LHCN-M2 (cell line): ENCODE measurements at places on chromosomes 6 and 20.

DNA sequence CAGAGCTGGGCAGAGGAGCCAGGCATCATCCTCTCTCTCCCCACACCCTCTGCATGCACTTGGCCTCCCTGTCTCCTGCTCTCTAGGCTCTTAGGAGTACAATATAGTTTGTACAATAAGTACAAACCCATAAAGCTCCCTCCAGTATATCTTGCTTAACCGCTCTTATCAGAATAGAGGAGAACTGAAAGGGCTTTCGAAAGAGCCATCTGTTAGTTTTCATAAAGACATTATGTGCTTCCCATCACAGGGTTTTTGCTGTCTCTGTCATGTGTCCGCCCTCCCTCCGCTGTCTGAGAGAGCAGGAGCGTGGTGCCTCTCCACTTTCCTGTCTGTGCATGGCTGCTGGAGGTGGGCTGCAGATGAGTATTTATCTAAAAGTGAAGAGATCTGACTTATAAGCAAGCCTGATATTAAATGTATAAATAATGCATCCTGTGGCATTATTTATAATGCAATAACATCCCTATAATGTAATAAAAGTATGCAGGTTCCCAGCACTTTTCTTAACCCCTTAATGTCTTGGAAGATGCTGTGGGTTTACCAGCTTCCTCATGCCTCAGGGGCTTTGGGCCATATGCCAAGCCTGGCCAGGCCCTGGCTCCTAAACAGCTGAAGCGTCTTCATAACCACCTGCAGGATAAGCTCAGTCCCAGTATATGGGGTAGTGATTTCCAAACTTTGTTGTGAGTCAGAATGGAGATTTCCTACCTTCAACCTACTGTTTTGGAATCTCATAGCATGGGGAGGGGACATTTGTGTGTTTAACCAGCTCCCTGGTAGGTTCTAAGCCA, 297.1 kb downstream of the DHX35 start:
- no peak for DNase-seq

GRCh38 chr6:33176906-33177305, 15.4 kb downstream of the COL11A2 start:
- DNase-seq, result no peak

DNA sequence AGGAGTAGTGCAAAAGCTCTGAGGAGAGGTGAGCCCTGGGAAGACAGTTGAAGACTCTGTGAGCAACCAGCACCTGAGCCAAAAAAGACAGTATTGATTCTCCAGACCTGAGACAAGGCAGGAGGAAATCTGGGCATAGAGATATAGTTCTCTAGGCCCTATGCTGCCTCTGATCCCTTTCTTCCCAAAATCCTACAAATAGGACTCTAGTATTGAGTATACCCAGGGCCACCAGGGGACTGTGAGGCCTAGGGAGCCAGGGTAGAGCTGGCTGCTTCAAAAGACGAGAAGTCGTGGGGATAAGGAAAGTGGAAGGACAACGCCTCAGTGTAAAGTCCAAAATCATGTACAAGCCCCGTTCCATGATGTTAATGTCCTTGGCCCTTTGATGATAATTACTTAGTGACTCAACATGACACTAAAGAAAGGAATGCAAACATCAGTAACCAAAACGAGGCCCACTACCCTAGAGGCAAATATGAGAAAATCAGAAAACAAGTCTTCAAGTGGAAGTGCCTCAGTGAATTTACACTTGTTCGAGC, 197.3 kb upstream of the PROKR2 start:
- DNase-seq, result peak; percentile 52

- peak; percentile 51 for DNase-seq
These were observed 28.7 kb downstream of the COX4I2 start for GRCh38 chr20:31666258-31667042.

DNA sequence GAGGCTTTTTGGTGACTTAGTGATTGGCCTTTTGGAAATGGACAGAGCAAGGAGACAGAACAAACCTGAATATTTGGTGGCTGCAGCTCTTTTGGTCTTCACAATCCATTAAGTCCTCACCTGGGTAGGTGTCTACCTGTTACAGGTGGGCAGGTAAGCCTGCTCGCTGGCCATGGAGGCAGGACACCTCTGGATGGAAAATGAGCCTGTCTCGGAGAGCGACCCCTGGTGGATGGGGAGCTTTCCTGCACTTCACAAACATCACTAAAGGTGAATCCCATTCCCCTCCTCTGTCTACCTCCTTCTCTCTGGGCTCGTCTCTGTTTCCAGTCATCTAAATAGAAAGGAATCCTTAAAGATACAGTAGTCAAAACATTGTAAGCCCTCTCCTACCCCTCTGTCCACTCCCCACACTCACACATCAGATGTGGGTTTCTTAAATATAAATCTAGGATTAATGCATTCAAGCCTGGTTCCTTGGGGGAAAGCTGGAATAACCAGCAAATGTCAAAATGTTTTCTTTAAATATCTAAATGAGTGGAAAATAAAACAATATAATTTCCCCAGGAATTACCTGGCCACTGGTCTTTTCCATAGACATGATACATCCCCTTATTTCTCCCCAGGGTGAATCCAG, 304.9 kb downstream of the CDH26 start:
- DNase-seq, result no peak

- no peak for DNase-seq
These were observed 19.3 kb downstream of the RAB22A start for GRCh38 chr20:58328836-58329235.

GRCh38 chr20:9949563-9949962, 85.2 kb upstream of the ANKEF1 start:
- no peak for DNase-seq
